ENCODE measurements at places on chromosomes 2 and 18. TPM values are rescaled to one million over a fixed set of nuclear protein-coding genes. Genes with fewer than 3 reads are reported as not detected.

The PLGLB1 gene
- total RNA-seq: 2.2 TPM

The CRYBA2 gene
- not detected for total RNA-seq

The RESP18 gene
- not detected for total RNA-seq

The ALPI gene
- not detected for total RNA-seq

The C2orf92 gene
- 11.0 TPM for total RNA-seq

The TCF23 gene
- total RNA-seq: 7.4 TPM

The TUBA3E gene
- total RNA-seq: not detected

The ADRA2B gene
- total RNA-seq: 0.49 TPM

The ACMSD gene
- total RNA-seq: not detected

The SGPP2 gene
- total RNA-seq: 24.8 TPM

The CHRNA1 gene
- total RNA-seq: not detected

All from vagina (tissue), 2 donors.